Airway epithelial cell (primary cell): ENCODE measurements at places on chromosomes 5 and 9. TPM values are rescaled to one million over a fixed set of nuclear protein-coding genes. Genes with fewer than 3 reads are reported as not detected.

WNK2 gene
- 0.23 and 0.71 TPM in 2 replicates for total RNA-seq

ARHGEF37 gene
- total RNA-seq, result 11.4 and 14.7 TPM in 2 replicates

TRIP13 gene
- total RNA-seq, result 34.3 and 45.1 TPM in 2 replicates

ACTBL2 gene
- 0.35 and 1.4 TPM in 2 replicates for total RNA-seq

TIMD4 gene
- not detected in 2 replicates for total RNA-seq

DBH gene
- not detected in 2 replicates for total RNA-seq

EGFL7 gene
- 27.7 and 28.8 TPM in 2 replicates for total RNA-seq

ZDHHC11B gene
- total RNA-seq, result 0.07 TPM in 1 of 2 replicates, not detected in the other

MCCC2 gene
- 35.1 and 36.3 TPM in 2 replicates for total RNA-seq

FBXO38 gene
- 19.7 and 20.8 TPM in 2 replicates for total RNA-seq

ERP44 gene
- total RNA-seq, result 10.7 and 15.0 TPM in 2 replicates
